Activated naive CD4-positive, alpha-beta T cell treated with Interleukin-2 at 50 U/mL for 16 hours (primary cell): ENCODE measurements at places on chromosomes 11 and 22.

- DNase-seq, result no peak
These were observed 13.5 kb downstream of the TTLL8 start for GRCh38 chr22:50044485-50045118.

DNA sequence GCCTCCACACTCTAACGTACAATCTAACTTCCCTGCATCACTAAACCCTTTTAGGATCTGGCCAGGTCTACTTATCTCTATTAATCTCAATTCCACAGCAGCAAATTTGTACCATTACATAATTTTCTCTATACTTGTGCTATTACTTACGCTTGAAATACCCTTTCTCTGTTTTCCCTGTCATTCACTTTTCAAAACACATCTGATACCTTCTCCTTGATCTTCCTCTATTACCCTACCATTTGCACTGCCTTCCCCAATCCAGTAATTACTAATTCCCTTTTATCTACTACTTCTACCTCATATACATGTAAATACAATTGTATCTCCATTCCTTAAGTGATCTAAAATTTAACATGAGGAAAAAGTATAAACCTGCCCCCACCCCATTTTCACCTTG is 14.0 kb downstream of the CHORDC1 start:
- no peak for DNase-seq

GRCh38 chr11:113729456-113729855 is 23.3 kb upstream of the TMPRSS5 start:
- DNase-seq, result no peak

DNA sequence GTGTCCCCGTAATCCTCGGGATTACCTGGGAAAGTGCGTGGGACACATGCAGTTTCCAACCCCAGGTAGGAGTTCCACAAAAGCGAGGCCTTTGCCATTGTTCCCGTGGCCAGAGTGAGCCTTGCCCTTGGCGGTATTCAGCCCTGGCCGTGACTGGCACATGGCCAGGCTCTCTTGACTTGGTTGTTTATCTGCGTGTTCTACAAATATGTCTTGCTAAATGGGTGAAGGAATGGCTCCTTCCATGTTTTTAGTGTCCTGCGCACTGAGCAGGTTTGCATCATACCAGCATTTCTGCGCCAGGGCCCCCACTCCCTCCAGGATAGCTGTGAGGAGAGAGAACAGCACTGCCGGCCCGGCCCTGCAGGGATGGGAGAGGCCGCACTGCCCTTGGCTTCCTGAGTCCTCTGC is 20.0 kb downstream of the POLR3H start:
- DNase-seq, result no peak

DNA sequence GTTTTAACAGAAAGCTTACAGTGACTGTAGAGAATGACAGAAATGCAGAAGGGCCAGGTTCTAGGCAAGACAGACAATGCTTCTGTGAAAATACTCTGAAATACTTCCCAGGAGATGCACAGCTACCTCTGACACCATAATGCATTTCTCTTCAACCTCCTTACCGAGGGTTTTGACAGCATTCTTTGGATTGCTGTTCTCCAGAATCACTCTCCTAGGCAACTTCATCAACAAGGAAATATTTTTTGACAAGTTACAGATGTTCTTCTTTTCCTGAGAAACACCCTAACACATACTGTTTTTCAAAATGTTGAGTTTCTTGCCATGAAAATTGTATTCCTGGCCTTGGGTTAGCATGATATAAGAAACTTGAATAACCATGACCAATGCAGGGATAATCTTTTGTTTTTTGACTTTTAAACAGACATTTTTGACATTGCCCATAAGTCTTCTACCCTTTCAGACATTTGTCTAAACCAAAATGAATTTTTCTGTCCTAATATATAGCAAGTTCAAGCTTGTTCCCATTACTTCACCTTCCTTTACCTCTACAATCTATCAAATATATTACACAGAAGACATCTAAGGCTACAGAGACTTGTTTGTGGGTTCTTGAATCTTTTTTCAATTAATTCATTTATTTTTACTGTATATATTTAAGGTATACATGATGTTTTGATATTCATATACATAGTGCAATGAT is 108.1 kb downstream of the CCDC34 start:
- no peak for DNase-seq

DNA sequence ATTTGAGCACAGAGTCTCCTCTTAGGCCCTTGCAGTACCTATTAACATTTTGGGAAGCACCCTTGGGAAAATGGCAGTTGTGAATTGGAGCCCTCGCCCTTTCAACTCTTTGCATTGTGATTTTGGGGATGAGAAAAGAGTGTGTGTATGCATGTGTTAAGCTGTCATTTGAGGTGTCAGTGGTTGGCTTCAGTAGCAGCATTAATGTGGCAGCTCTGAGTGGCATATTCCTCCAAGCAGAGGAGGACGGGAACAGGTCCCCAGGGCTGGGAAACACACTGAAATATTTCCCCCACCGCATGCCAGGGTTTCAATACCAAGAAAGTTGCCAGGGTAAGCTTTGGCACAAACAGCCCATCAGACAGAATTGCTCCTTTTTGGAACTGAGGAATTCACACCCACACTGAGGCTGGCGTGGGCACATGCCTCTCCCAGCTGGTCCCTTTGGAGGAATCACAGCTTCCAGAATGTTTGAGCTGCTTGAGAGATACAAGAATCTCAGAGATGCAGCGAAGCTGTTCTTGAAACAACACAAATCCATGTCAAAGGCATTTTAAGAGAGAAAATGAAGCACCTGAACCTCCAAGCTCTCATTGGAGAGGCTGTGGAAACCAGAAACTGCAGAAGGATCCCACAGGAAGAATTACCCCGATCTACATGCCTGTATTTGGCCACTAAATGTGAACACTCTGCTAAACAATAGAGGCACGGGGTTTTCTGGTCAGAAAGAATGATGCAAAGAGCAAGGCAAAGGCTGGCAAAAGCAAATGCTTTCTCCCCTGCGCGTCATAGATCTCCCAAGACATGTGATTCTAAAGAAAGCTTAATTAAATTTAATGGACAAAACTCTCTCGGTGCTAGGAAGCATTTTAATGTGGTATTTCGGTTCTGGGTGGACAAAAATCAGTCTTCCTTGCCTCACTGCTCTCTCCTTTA is 67.2 kb upstream of the RCN1 start:
- DNase-seq, result no peak
